ENCODE measurements at places on chromosomes 3 and 15.

DNA sequence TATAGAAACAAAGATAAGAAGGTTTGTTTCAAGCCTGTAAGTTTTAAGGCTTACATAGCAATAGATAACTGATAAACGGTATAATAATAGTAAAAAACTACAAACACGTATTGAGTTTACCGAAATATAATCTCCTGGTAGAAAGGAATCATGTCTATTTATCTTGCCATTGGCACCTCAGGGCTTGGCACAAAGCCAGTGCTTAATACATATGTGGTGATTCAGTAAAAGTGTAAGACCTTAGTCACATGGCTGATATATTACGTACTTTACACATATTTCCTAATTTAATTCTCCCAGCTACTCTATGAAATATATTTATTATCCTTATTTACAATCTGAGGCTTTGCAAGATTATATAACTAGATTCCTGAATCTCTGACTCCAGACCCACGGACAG, 32.0 kb upstream of the SLCO3A1 start:
- DNase-seq = no peak

- no peak for DNase-seq
These were observed 469 bp downstream of the MAP6D1 start for GRCh38 chr3:183824761-183825455.

- DNase-seq = no peak
These were observed 209.1 kb downstream of the NR1D2 start for GRCh38 chr3:24154013-24154695.

DNA sequence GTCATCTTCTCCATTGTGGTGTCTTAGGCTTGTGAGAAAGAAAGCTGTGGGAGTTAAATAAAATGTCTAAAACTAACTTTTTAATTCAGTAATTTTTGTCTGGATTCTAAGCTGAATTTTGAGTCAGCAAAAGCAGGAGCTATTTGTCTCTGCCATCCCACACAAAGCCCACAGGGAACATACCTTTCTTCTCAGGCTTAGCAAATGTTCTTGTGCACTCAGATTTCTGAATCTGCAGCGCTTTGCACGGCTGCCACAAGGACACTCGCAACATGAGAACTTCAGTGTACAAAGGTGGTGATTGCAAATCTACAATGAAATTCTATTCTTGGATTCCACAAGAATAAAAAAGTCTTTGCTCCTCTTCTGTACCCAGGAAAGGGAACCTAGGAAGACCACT, 88.2 kb upstream of the RNF7 start:
- DNase-seq = no peak

GRCh38 chr3:144816323-144816722, 844.7 kb downstream of the DIPK2A start:
- no peak for DNase-seq

GRCh38 chr3:171895291-171895690, 52.1 kb downstream of the TMEM212 start:
- no peak for DNase-seq

DNA sequence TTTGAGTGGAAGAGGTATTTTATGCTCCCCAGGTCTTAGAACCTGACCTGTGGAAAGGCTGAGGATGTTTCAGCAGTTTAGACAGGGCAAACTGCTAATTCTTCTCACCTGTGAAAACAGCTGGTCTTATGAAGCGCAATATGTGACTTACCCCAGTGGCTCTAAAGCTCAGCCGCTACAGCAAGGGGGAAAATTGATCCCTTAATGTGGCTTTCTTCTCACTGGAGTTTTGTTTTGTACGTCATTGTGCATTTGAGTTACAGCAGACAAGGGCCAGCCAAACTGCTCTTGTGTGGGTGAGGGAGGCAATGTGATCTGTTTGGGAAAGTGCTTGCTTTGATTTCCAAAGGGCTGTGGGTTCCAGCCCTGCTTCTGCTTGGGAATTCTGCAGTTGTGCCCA, 293.4 kb upstream of the LRRFIP2 start:
- no peak for DNase-seq

Measured in HFFc6 (cell line).